ENCODE measurements at places on chromosomes 16 and 17. TPM values are rescaled to one million over a fixed set of nuclear protein-coding genes. Genes with fewer than 3 reads are reported as not detected.

EPX gene
- 14.9 TPM for total RNA-seq

BLMH gene
- 37.6 TPM for total RNA-seq

KRTAP2-1 gene
- not detected for total RNA-seq

DNA sequence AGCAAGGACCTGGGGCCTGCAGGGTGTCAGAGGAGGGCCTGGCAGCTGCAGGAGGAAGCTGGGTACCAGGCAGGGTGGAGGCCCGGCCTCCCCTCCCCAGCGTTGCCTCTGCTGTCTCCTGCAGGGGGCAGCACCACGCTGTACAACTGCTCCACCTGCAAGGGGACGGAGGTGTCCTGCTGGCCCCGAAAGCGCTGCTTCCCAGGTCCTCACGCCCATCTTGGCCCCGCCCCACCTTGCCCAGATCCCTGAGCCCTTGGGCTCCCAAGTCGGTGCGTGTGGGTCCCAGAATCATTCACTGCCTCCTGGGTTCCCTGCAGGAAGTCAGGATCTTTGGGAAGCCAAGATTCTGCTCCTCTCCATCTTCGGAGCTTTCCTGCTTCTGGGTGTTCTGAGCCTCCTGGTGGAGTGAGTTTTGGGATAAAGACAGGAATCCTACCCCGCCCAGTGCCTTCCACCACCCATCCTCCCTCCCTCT, 1.2 kb downstream of the TMEM95 start:
- DNase-seq, result peak; percentile 89
- H3K36me3 ChIP-seq, result peaks cover 8% of the 10 kb centered on the region
- H3K27ac ChIP-seq, result no peak overlapping the region
- H3K4me3 ChIP-seq, result no peak overlapping the region

DNA sequence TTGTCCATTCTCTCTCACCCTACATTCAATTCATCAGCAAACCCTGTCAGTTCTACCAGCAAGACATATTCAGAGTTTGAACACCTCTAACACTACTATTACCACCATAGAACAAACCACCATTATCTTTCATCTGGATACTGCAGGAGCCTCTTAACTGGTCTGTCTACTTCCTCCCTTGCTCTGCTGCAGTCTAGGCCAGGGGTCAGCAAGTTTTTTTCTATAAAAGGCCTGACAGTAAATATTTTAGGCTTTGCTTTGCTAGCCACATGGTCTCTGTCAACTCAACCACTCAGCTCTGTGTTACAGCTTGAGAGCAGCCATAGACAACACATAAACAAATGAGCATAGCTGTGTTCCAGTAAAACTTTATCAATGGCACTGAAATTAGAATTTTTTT, 13.8 kb downstream of the KCTD19 start:
- H3K4me1 ChIP-seq, result no peaks in the 10 kb centered on the region
- no peak for DNase-seq
- H3K27ac ChIP-seq, result no peak overlapping the region
- no peaks in the 10 kb centered on the region for H3K27me3 ChIP-seq
- no peak overlapping the region for H3K4me3 ChIP-seq

DNA sequence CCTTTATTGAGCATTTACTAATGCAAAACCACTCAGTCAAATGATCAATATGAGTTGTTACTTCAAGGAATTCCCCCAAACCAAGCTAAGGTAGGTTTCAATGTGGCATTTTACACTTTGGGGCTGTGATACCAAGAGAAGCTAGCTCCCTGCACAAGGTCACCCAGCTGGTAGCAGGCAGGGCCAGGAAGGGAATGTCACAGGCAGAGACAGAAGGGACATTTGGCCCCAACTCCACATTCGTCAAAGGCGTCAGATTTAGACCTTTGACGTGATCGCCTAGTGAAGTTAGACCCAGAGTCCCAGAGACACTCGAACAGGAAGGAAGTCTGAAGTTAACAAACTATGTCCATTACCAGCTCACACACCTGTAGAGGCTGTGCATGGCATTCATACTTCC, 5.5 kb upstream of the SMG1 start:
- H3K4me3 ChIP-seq, result no peak overlapping the region
- H3K27me3 ChIP-seq, result no peaks in the 10 kb centered on the region
- no peak for DNase-seq
- no peaks in the 10 kb centered on the region for H3K4me1 ChIP-seq

DNA sequence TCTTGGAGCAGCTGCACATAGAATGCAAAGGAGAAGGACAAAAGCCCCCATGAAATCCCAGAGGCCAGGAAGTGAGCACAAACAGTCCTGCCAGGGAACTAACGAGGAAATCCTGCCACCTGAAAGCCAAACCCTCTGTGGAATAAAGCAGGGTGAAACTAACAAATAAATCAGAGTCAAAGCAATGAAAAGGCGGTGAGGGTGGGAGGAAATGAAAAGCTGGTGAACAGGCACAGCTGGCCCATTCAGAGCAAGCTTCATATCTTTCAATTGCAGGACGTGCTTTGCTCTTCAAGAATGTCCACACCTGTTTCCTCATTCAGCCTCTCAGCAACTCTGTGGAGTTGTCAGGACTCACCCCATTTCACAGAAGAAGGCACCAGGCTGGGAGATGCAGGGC, 108.1 kb downstream of the ABCC12 start:
- no peak overlapping the region for H3K27ac ChIP-seq
- no peak for DNase-seq
- H3K36me3 ChIP-seq, result no peaks in the 10 kb centered on the region
- H3K4me3 ChIP-seq, result no peak overlapping the region
- no peaks in the 10 kb centered on the region for H3K4me1 ChIP-seq

- no peak overlapping the region for H3K27ac ChIP-seq
- DNase-seq, result no peak
- no peak overlapping the region for H3K4me3 ChIP-seq
- no peaks in the 10 kb centered on the region for H3K27me3 ChIP-seq
These were observed 21.0 kb upstream of the ITGAX start for GRCh38 chr16:31333686-31334649.

- H3K4me1 ChIP-seq, result no peaks in the 10 kb centered on the region
- no peak overlapping the region for H3K4me3 ChIP-seq
- no peaks in the 10 kb centered on the region for H3K27me3 ChIP-seq
- no peaks in the 10 kb centered on the region for H3K36me3 ChIP-seq
These were observed 86.6 kb downstream of the SNX11 start for GRCh38 chr17:48194097-48194550.

GRCh38 chr17:74473294-74473693, 6.9 kb downstream of the CD300A start:
- H3K27me3 ChIP-seq, result no peaks in the 10 kb centered on the region
- DNase-seq, result no peak
- H3K27ac ChIP-seq, result peak overlapping the region; percentile 90
- peaks cover 59% of the 10 kb centered on the region for H3K4me1 ChIP-seq

- peak overlapping the region; percentile 89 for H3K27ac ChIP-seq
- H3K36me3 ChIP-seq, result no peaks in the 10 kb centered on the region
- DNase-seq, result no peak
- H3K27me3 ChIP-seq, result no peaks in the 10 kb centered on the region
- H3K4me1 ChIP-seq, result peaks cover 12% of the 10 kb centered on the region
- H3K4me3 ChIP-seq, result peak overlapping the region; percentile 79
These were observed 516 bp downstream of the SLC16A6 start for GRCh38 chr17:68290268-68290954.

- peaks cover 58% of the 10 kb centered on the region for H3K27me3 ChIP-seq
- no peaks in the 10 kb centered on the region for H3K36me3 ChIP-seq
- H3K27ac ChIP-seq, result no peak overlapping the region
- no peaks in the 10 kb centered on the region for H3K4me1 ChIP-seq
These were observed 7.0 kb downstream of the CBLN1 start for GRCh38 chr16:49274591-49274990.

- no peaks in the 10 kb centered on the region for H3K27me3 ChIP-seq
- no peak overlapping the region for H3K27ac ChIP-seq
- no peak for DNase-seq
- no peaks in the 10 kb centered on the region for H3K4me1 ChIP-seq
- H3K4me3 ChIP-seq, result no peak overlapping the region
These were observed 5.3 kb upstream of the ZNF689 start for GRCh38 chr16:30615358-30616091.

DNA sequence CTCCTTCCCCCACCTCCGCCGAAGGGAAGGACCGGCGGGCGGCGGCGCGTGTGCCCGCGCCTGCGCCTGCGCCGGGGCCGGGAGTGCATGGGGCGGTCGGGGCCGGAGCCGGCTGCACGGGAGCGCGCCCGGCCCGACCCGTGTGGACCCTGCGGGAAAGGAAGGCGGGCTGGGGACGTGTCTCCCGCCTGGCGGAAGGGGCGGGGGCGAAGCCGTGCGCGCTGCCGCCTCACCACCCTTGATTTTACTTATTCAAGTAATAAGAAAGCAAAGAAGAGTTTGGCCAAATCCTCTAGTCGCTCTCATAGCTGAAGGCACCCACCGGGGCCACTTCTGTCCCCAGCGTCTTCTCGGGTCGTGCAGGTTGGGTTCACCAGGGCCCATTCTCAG, 596 bp upstream of the PFN1 start:
- peaks cover 5% of the 10 kb centered on the region for H3K27me3 ChIP-seq
- H3K4me3 ChIP-seq, result peak overlapping the region; percentile 100
- peak overlapping the region; percentile 99 for H3K27ac ChIP-seq
- H3K4me1 ChIP-seq, result peaks cover 58% of the 10 kb centered on the region
- H3K36me3 ChIP-seq, result peaks cover 35% of the 10 kb centered on the region

- peak overlapping the region; percentile 58 for H3K27ac ChIP-seq
- no peaks in the 10 kb centered on the region for H3K4me1 ChIP-seq
- no peak overlapping the region for H3K4me3 ChIP-seq
- no peaks in the 10 kb centered on the region for H3K27me3 ChIP-seq
- no peak for DNase-seq
These were observed 14.1 kb downstream of the PPL start for GRCh38 chr16:4922721-4923342.

DNA sequence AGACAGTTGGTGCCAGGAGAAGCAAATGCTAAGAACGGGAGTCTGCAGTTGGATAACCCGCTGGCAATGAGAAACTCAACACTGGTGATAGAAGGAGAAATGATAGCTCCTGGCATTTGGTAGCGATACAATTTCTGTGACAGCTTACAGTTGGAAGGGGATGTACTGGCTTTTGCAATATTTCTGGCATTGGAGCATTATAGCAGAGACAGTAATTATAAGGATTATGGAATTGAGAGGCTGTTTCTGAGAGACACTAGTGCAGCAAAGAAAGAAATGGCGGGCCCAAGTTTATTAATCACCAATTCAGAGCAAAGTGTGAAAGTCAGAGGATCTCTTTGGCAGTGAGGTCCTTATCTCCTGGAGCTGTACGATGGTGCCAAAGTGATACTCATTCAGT, 16.1 kb upstream of the SDK2 start:
- no peaks in the 10 kb centered on the region for H3K4me1 ChIP-seq
- no peak overlapping the region for H3K4me3 ChIP-seq
- H3K27ac ChIP-seq, result no peak overlapping the region
- no peaks in the 10 kb centered on the region for H3K36me3 ChIP-seq
- DNase-seq, result no peak
- no peaks in the 10 kb centered on the region for H3K27me3 ChIP-seq

All from thymus (tissue), 14 donors.